ENCODE measurements at places on chromosomes 2 and 18.

GRCh38 chr2:42652086-42652485 is 83.7 kb downstream of the MTA3 start:
- no peak for DNase-seq

DNA sequence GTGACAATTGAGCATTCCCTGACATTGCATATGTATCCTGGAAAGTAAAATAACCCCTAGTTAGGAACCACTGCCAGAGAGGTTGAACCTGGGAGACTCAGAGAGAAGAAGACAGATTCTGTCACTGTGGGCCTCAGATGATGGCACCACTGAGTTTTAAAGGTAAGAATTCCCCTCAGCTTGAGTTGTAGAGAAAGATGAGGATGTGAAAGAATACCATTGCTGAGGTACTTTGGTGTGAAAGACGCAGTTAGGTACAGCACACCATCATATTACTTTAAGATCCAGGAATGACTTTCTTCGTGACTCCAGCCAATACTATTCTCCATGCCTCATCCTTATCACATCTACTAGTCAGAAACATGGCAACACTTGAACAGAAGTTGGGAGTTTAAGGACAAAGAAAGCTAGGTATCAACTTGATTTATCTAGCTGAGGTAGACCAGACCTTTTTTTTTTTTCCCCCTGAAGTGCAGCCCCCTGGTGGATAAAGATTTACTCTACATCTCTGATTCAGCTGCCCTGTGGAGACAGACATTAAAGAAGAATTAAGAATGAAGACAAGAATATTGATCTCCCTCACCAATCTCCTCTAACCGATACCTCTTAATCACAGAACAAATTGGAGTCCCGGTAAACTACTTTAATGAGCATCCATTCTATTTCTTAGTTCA is 630.5 kb upstream of the FANCL start:
- DNase-seq, result no peak

DNA sequence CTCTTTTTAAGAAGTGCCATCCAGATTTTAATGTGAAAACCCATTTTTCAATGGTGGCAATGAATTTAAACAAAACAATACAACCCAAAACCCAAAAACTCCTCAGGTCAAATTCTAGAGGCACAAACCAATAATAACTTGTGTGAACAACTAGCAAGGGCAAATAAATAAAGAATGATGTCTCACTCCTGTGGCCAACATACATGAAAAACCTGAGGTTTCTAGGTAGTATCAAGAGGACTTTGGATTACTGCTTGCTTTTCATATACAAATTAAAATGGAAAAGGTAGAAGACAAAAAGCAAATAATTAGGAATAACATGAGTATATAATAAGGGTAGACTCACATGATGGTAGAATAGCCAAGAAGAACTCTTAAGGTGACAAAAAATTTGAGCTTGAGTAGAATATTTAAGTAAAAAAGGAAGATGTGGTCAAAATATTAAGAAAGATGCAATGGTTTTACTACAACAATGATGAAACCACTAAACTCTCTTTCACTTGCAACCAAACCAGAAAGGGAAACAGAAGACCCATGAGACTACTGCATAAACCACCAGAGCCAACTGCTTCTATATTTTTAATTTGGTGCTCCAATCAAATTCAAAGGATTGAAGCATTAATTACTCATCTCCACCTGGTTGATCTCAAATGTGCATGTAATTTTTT is 53.5 kb downstream of the DARS1 start:
- DNase-seq, result no peak

DNA sequence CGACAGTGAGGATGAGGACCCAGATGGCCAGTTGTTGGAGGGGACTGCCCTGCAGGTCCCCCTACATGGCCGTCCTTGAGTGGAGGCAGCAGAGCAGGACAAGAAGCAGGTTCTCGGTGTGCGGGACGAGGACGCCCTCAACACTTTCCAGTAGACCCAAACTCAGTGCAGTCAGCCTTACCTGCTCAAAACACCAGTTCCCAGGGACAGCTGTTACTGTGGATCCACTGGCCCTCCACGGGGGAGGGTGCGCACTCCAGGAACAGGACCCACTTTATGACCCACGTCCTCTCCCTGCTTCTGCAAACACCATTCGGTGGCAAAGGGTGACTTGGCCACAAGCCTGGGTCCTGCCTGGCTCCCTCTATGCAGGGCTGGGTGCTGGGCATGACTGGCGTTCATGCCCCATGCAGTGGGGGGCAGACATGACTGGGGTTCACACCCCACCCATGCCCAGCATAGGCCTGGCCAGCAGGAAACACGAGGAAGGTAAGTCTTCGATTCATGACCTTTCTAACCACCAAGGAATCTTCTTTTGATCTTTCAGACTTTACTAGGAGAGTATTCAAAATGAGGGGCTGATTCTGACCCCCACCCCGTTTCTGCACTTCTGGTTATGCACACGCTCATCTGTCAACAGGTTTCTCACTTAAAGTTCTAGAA is 233.7 kb downstream of the HDAC4 start:
- DNase-seq, result no peak

GRCh38 chr2:163462993-163463392 is 272.8 kb downstream of the FIGN start:
- no peak for DNase-seq

GRCh38 chr2:24919506-24920097 is 435 bp downstream of the ADCY3 start:
- no peak for DNase-seq

DNA sequence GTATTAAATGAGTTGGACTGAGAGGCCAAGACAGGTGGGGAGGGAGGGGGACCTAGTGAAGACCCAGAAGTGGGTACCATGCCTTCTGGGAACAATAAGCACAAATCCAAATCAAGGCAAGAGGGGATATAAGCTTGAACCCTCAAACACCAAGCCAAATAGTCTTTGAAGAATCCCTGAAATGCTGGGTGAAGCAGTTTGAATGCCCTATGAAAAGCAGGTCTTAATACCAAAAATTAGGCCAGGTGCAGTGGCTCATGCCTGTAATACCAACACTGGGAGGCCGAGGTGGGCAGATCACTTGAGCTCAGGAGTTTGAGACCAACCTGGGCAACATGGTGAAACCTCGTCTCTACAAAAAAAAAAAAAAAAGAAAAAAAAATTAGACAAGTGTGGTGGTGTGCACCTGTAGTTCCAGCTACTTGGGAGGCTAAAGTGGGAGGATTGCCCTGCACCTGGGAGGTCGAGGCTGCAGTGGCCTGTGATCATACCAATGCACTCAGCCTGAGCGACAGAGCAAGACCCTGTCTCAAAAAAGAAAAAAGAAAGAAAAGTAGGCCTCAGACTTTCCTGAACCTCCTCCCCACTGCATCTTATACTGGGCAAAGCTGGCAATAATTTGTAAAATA is 3.5 kb downstream of the PCBP1 start:
- no peak for DNase-seq

DNA sequence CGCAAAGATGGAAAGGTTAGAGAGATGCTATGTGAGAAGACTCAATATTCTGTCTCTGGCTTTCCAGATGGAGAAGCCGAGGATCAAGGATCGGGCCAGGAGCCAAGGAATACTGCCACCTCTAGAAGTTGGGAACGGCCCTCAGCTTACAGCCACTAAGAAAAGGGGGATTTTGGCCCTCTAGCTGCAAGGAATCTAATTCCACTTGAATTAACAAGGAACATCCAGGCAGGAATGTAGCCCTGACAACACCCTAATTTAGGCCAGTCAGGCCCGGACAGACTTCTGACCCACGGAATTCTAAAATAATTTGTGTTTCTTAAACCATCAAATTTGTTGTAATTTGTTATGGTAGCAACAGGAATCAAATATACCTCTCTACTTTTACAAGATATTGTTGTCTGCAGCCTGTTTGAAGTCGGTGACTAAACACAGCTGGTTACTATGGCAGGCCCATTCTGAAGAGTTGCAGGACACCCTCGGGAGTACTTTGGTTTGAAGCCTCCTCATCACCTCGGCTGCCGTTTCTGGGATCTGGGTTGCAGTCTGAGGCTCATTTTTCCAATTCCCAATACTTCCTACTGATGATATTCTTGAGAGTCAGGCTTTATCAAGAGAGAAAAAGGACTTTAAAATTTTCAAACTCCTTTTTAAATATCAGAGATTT is 1131.2 kb downstream of the TSN start:
- no peak for DNase-seq

GRCh38 chr18:6784046-6784445 is 54.5 kb downstream of the ARHGAP28 start:
- no peak for DNase-seq

All from epithelial cell of prostate (primary cell).